ENCODE measurements at places on chromosomes 3 and 15.

DNA sequence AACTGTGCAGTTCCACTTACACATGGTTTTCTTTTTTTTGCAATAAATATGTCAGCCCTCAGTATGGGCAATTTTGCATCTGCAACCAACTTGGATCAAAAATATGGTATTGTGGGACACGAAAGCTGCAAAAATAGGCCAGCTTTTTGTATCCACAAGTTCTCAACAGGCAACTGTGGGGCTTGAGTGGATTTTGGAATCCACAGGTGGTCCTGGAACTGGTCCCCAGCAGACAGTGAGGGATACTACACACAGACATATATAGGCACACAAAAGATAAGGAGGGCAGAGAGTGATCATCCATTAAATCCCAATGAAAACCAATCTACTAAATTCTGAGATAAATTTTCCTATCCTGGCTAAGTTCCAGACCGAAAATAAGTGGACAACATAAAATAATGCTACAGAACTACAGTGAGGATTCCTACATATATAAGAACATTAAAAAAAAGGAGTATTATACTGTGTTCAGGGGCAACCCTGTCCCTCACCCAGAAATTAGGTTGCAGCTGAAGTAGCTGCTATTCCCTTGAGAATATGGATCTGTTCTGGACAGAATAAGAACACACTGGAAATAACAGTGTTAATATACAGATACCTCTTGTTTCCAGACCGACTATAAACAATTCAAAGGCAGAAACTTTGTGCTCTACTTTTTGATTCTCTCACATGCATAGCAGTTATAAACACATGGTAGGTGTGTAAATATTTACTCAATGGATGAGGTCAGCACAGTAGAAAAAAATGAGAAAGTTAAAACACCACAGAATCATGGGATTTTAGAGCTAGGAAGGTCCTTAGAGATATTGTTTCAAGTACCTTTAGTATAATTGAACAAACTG lies 25.4 kb downstream of the DENND4A start:
- no peak for DNase-seq

DNA sequence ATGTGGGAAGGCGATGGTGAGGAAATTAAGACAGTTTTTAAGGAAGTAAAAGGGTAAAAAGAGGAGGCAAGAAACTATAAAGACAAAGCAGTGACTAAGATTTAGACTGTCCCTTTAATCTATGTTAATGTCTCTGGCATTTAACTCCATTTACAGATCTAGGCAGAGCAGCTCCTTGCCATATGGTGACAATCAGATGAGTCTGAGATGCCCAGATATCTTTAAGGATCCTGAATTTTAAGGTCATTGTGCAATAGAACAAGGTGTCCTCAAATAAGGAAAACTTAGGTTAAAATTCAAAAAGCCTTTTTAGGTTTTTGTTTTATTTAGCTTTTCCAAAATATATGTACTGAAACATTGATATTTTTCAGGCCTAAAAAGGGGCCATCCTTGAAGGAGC lies 24.1 kb downstream of the RASGRP1 start:
- no peak for DNase-seq

DNA sequence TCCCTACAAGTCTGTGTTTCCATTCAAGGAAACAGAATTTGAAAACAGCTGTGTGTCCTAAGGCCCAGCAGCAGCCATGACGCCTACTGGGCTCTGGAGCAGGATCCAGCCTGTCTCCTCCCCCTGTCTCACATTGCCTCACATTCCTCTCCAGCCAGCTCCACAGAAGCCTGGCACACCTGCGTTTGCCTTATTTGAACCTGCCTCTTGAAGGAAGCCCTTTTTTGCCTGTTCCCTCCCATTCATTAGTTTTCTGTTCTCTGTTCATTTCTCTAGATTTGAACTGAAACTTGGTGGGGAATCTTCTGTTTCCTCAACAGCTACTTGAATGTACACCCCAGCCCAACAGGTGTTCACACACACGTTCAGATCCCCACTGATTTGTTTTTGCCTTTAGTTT lies 890.5 kb downstream of the TUSC7 start:
- DNase-seq: no peak

DNA sequence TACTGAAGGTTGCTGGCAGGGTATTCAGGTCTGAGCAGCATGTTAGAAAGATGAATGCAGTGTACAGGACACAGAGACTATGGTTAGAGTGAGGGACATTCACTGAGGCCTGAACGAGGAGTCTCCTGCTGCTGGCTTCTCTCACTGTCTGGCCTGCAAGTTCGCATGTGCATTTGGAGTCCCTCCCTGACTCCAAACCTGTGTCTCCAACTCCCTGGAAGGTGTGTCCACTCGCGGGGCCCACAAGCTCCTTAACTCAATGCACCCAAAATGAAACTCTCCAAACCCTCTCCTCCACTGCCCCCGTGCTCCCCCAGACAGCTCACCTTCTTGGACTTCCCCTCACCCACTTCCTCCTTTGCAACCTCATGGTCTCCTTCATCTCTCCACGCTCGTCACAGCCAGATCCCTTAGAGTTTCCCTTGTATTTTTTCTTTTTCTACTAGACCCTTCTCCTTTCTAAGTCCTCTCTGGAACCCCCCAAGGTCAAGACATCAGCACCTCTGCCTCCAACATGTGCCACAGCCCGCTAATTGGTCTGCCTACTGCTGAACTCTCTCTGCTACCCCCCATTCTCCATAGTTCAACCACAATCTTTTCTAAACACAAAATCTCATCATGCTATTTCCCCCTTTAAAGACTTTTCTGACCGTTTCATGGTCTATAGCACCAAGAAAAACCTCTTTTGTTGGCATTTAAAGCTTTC lies 58.3 kb downstream of the HES1 start:
- DNase-seq: peak; percentile 26

DNA sequence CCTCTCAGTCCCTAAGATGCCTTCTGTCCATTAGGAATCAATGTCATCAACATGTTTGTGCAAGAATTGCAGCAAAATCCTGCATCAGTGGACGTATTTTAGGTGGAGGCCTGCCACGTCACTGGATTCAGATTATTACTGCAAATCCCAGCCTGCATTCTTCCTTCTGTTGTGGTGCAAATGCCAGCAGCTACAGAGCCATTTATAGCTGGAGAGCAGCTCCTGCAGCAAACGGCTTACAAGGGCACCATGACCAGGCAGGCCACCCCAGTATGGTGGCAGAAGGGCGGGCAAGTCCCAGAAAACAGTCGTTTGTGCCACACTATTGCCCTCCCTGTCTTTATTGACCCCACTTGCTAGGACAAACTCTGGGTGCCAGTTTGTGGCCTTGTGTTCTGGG lies 74.7 kb downstream of the SNRK start:
- no peak for DNase-seq

- no peak for DNase-seq
These were observed 544 bp upstream of the MYO1E start for GRCh38 chr15:59373215-59373614.

- no peak for DNase-seq
These were observed 222.8 kb upstream of the TLE3 start for GRCh38 chr15:70320482-70320881.

- DNase-seq: no peak
These were observed 317.7 kb upstream of the ADAMTS9 start for GRCh38 chr3:65005486-65005885.

DNA sequence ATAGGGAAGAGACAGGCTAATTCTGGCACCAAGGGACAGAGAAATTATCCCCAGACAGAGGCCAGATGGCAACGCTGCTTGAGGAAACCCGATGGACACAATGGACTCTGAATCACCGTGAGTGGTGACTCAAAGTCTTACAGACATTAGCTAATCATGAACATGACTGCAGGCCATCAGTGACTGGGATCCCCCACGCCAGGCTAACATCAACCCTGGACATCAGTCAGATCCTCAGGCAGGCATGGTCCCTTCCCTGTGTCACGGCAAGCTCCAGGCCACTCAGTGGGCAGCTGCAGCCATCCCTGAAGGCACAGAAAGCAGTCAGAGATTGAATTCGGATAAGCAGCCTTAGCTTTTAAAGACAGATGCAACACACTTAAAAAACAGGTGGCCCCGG lies 23.8 kb upstream of the OXTR start:
- DNase-seq: no peak

DNA sequence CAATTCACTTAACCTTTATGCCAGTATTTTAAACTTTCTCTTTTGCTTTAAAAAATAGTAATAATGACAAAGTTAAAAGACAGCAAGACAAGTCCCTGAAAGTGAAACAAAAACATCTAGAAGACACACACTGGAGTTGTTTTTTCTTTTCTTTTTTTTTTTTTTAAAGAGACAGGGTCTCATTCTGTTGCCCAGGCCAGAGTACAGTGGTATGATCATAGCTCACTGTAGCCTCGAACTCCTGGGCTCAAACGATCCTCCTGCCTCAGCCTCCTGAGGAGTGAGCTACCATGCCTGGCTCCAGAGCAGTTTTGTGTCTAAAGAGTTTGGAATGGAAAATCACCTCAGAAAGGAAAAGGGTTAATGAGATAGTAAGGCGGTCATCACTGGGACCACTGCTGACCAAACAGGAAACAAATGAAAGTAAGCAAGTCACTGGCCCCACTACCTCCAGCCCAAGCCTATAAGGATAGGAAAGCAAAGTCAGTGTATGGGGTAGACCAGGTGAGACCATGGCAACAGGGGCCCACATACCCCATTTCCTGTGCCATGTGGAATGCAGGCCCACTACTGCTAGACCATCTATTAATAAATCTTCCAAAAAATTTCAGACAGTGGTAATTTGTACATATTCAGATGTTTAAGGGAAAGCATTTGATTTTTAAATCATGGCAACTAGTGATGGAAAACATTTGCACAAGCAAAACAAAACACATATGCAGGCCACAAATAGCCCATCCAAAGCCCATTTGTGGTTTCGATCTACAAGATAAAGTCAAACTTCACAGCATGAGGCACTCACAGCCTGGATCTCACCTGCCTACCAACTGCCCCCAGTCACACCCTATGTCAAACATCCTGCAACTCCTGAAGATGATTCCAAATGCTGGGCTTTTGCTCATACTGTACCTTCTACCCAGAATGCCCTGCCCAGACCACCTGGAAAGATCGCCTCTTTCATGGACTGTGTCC lies 62.6 kb downstream of the OSBPL10 start:
- DNase-seq: no peak

- DNase-seq: no peak
These were observed 821.6 kb downstream of the SQOR start for GRCh38 chr15:46456456-46456855.

DNA sequence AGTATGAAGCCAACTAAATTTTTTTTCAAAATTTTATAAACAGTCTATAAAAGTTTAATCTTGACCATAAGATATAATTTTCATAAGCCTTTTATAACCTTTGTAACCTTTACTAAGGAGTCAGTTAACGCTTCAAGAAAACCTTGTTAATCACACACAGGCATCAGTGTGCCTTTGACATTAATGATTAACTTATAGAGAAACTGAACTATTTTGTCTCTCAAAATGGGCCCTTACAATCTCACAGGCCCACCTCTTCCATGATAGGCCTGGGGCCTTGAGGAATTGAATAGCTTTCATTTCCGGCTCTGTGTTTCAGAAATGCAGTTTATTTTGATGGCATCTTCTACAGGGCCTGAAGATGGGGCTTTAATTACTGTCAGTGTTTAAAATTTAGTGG lies 70.1 kb downstream of the CD200 start:
- DNase-seq: no peak

GRCh38 chr3:15839568-15839967 lies 41.8 kb upstream of the ANKRD28 start:
- no peak for DNase-seq

DNA sequence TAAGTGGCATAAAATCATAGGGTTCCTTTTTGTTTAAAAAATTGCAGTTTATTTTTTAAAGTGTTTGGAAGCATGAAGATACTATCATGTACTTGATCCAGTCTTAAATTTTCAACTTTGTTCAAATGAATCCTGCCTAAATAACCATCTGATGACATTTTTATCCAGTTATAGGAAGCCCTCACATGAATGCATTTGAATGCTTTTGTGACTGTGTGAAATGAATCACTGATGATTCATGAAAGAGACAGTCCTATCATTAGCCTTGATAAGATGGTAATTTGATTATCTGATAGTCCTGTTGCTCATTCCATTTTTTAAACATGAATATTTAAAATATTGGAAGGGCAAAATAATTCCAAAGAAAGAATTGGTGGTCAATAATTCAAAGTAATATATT lies 401.9 kb upstream of the ROBO2 start:
- no peak for DNase-seq

DNA sequence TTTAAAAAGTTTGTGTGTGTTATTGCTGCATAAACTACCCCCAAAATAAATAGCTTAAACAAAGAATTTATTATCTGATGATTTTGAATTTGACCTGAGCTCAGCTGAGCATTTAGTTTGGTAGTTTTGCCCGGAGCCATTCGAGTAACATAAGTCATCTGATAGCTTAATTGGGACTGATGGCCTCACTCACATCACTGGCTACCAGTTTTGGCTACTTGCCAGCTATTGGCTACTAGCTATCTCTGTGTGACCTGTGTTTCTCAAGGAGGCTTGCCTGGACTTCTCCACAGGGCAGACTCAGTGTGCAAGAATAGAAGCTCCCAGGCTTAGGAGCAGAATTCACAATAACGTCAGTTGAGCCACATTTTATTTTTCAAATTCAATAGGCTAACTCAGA lies 9.0 kb downstream of the CNTN3 start:
- no peak for DNase-seq

- no peak for DNase-seq
These were observed 5.4 kb downstream of the H1-8 start for GRCh38 chr3:129548104-129548965.

- DNase-seq: no peak
These were observed 24.5 kb downstream of the NTRK3 start for GRCh38 chr15:88231909-88232644.

- no peak for DNase-seq
These were observed 2.1 kb upstream of the GNB5 start for GRCh38 chr15:52193321-52193720.

- DNase-seq: no peak
These were observed at the start of gene MOBP for GRCh38 chr3:39467394-39468107. MOBP (plus strand) TSS chr3:39467680; CDS start chr3:39502070, 34,390 bp downstream.

DNA sequence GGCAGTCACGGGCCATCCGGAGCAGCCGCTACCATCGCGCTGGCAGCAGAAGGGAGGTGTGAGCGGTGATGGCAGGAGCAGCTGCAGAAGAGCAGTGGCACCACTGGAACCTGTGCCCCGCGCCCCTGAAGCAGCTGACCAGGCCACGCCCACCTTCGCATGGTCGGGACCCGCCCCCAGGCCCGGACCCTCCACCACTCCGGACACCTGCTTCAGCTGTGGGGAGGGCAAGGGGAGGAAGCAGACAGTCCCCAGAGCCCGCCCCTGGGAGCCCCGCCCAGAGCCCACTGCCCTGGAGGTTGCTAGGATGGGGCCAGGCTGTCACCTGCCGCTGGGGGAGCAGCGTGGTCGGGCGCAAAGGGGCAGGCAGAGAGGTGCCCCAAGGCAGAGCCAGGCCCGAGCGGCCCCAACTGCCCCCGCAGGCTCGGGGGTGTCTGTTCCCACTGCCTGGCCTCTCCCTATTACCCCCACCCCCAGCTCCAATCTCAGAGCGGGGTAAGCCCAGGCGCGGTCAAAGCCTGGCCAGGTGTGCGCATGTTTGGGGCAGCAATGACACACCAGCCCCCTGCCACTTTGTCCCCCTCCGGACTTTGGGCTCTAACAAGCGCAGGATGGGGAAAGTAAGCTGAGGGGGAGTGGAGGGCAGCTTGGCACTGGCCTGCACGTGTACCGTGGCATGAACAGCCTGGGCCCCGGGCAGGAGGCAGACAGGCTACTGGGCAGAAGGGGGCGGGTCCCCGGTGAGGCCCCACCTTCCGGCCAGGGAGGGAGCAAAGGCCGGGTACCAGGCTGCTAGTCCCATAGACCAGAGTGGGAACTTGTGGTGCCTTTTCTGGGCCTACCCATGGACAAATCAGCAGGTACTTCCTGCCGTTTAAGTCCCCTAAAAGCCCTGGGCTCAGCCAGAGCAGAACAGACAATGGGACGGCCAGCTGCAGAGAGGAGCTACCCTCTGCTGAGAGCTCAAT lies 8.7 kb downstream of the SPCS1 start:
- DNase-seq: no peak

GRCh38 chr3:46299608-46300460 lies 54.1 kb upstream of the CCR2 start:
- no peak for DNase-seq
